Kidney tubule cell (primary cell): ENCODE measurements at places on chromosomes 3 and 15.
A peak's percentile ranks its signal among the peaks of the same experiment; 100 is the strongest.

- DNase-seq = no peak
Measured at GRCh38 chr3:194667363-194667762, 4.6 kb downstream of the LSG1 start.

- DNase-seq = no peak
Measured at GRCh38 chr15:64503640-64504039, 43.3 kb downstream of the ZNF609 start.

DNA sequence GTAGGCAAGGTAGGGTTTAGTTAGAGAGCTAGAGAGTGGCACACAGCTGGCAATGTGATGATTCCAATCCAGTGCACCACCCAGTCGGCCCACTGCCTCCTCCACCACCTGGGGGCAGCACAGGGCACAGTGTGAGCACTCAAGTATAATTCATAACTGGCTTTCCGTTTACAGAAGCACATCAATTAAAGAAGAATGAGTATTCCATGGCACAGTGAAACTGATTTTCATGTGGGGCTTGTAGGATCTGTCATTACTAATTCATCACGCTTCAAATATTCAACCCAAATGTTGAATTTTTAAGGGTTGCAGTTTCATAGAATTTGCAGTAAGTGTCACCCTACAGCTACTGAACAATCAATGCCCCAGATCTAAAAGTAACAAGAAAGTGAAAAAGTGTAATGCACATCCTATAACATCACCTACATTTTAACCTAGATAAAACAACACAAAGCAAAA lies 149.9 kb downstream of the IGSF11 start:
- DNase-seq = peak; percentile 58

GRCh38 chr3:30162579-30162978 lies 443.8 kb upstream of the TGFBR2 start:
- peak; percentile 76 for DNase-seq

- DNase-seq = peak; percentile 11
Measured at GRCh38 chr3:55629432-55629831, 142.3 kb upstream of the WNT5A start.

DNA sequence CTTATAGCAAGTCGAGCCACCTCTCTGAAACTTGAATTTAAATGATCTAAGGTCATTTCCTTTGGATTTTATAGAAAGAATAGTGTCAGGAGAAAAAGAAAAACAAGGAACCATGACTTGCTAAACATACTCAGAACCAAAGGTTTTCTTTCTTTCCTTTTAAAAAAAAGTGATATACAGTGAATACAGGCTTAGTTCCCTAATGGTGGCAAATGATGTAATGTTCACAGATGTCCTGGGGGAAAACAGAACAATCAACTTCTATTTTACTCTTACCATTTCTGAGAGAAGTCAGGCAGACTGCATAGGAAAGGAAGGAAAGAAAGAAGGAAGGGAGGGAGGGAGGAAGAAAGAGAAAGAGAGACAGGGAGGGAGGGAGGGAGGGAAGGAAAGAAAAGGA lies 56.5 kb downstream of the ST6GAL1 start:
- no peak for DNase-seq

DNA sequence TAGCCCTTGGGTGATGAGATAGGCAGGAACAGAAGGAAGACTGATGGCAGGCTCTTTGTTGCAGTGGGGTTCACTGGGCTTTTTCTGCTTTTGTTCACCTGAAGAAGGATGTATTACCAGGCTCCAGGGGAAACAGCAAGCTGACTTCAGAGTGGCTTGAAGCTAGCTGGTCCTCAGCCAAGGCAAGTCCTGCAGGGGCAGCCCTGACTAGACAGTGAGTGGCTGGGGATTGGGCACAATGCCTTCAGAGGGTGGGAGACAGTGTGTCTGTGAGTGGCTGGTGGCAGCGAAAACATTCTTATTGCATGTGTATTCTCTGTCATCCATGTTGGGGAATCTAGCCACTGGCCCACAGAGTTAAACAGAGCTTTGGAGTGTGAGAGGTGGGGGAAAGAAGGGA lies 2.3 kb upstream of the TEX264 start:
- DNase-seq = no peak

GRCh38 chr15:57554812-57555179 lies 36.9 kb upstream of the MYZAP start:
- no peak for DNase-seq

- DNase-seq = no peak
Measured at GRCh38 chr15:74977599-74977998, 17.8 kb upstream of the SCAMP5 start.

- DNase-seq = peak; percentile 10
Measured at GRCh38 chr3:85737846-85738245, 779.1 kb downstream of the CADM2 start.

GRCh38 chr3:127927829-127928604 lies 13.0 kb downstream of the KBTBD12 start:
- DNase-seq = no peak

GRCh38 chr3:128152419-128153155 lies 694 bp upstream of the EEFSEC start:
- no peak for DNase-seq

GRCh38 chr3:186489507-186489906 lies 54.7 kb downstream of the CRYGS start:
- no peak for DNase-seq

- DNase-seq = peak; percentile 19
Measured at GRCh38 chr15:84611631-84612030, 10.8 kb downstream of the ZSCAN2 start.

DNA sequence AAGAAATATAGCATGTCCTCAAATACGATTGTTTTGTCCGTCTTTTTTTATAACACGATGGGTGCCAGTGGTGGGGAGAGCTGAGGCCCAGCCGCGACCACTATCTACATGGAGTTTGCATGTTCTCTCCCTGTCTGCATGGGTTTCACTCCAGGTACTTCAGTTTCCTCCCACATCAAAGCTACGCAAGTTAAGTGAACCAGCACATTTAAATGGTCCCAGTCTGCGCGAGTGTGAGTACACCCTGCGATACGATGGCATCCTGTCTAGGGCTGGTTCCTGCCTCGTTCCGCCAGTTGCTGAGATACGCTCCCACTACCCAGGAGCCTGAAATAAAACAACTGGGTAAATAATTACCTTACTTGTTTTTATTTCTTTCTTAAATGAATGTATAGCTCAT lies 40.6 kb downstream of the ATP13A3 start:
- no peak for DNase-seq

- DNase-seq = no peak
Measured at GRCh38 chr3:142159083-142159740, 9.9 kb upstream of the TFDP2 start.

GRCh38 chr3:88044411-88044810 lies 14.4 kb downstream of the CGGBP1 start:
- no peak for DNase-seq

DNA sequence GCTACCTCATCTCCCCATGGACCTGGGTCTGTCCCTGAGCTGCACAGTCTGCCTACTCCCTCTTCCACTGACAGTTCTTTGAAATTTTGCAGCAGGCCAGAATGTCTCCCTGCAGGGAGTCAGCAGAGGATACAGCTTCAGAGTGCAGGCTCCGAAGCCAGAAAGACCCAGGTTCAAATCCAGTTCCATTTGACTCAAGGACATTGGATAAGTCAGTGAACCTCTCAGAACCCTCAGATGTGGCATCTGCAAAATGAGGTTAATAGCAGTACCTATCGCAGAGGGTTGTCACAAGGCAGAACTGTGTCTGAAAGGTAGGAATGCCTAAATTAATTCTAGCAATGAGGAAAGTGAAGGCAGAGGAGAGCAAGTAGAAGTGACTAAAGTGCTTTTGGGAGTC lies 244.4 kb upstream of the TRIM42 start:
- no peak for DNase-seq

GRCh38 chr3:16392717-16393116 lies 120.8 kb downstream of the RFTN1 start:
- DNase-seq = no peak

GRCh38 chr15:39510001-39510701 lies 70.7 kb upstream of the THBS1 start:
- no peak for DNase-seq

DNA sequence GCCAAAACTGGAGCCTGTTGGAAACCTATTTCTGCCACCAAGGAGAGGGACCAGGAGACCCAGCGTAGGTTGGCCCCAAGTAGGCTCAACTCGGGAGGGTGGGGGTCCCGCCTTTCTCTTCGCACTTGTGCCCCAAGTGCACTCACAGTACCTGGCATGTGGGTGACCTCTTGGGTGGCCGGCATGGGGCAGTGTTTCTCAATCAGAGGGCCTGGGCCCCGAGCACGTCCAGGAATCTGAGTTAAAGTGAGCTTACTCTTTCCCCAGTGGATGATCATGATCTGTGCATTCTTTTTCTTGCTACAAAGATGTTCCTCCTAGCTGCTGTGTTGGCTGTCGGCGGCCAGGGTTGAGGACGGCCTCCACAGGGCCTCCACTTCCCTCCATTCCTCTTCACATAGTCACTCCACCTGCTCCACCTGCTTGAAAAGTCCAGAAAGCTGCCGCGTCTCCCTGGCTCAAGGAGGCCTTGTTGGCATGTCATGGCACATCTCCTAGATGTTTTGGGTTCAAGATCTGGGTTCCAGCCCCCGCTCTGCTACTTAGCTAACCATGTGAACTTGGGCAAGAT lies 66.5 kb upstream of the SEC61A1 start:
- DNase-seq = no peak

GRCh38 chr3:143820466-143821221 lies 27.6 kb downstream of the SLC9A9 start:
- DNase-seq = peak; percentile 36

- DNase-seq = peak; percentile 10
Measured at GRCh38 chr3:105459566-105460290, 93.0 kb downstream of the ALCAM start.

DNA sequence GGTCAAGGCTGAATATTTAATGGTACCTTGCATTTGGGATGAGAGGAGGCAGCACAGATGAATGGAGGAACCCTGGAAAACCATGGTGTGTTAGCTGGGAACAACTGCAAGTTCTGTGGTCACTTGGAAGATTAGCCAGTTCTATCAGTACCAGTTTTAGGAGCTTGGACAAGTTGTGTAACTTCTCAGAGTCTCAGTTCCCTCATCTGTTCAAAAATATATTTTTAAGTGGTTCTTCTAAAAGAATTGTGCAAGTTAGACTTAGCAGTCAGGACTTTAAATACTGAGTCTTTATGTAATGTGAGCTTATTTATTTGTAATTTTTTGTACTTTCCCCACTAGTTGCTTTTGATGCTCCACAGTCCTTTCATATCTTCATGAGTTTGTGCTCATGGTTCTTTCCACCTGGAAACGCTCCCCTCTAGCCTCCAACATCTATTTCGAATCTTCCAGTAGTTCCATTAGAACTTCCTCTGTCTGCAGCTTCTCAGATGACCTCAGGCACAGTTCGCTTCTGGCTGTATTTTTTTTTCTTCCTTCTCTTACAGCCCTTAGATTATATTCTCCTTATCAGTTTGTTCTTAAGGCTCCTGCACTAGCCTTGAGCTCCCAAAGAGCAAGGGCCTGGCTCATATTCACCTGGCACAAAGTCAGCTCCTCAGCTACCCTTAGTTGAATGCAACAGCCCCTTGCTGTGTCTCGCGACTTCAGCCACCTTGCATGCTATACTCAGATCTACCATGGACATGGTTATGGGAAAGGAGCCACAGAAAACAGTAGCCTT lies 27.1 kb downstream of the ITPR1 start:
- no peak for DNase-seq

DNA sequence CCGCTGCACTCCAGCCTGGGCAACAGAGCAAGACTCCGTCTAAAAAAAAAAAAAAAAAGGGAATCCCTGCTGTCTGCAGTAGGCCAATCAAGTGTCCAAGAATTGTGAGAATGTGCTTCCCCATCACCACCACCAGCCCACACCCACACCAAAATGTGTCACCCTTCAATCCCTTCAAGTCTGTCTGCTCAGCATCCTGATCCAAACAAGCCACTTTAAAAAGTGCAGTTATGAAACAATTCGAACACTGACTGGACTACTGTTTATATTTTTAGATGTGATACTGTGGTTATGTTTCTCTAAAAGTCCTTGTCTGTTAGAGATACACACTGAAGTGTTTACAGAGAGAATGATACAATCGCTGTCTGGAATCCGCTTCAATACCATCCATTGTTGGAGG lies 78.1 kb upstream of the CGNL1 start:
- DNase-seq = no peak

DNA sequence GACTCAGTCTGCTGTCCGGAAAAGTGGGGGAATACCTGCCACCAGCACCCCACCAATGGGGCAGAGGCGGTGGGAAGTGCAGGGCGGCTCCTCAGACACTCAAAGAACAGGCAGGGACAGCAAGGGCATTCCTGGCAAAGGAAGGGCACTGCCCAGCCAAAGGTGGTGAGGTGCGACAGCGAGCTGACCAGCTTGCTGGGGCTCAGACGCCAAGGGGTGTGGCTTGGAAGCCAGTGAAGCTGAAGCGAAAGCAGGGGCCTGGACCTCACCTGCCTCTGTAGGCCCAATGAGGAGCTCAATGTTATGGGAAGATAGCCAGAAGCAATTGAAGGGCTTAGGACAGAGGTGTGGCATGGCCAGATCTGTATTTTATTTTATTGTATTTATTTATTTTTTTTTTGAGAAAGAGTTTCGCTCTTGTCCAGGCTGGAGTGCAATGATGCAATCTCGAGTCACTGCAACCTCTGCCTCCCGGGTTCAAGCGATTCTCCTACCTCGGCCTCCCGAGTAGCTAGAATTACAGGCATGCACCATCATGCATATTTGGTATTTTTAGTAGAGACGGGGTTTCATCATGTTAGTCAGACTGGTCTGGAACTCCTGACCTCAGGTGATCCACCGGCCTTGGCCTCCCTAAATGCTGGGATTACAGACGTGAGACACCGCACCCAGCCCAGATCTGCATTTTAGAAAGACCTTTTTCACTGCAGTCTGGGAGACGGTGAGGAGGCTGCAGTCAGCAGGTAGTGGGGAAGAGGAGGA lies 4.4 kb upstream of the LMAN1L start:
- peak; percentile 63 for DNase-seq

GRCh38 chr3:8629151-8630021 lies 15.2 kb downstream of the SSUH2 start:
- peak; percentile 89 for DNase-seq

- no peak for DNase-seq
Measured at GRCh38 chr15:74364936-74365597, 2.4 kb downstream of the CYP11A1 start.

GRCh38 chr3:20326541-20326940 lies 140.5 kb upstream of the SGO1 start:
- DNase-seq = peak; percentile 35

DNA sequence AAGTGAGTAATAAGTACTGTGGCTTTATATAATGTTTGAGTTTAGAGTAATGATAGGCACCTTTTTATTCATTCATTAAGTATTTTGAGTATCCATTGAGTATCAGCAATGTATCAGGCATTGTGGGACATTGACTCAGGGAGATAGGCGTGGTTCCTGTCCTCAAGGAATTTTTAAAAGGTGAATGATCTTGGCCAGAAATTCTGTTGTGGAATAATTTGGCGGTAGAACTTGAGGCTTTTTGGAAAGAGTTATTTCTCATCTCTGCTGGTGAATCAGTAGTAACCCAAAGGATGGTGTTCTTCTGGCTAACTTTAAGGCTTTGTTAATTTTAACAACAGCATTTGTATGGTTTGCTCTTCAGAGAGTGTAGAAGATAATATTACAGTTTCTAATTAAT lies 2.0 kb downstream of the RAB7A start:
- peak; percentile 57 for DNase-seq

- DNase-seq = no peak
Measured at GRCh38 chr3:134998855-134999254, 203.8 kb downstream of the EPHB1 start.
